ENCODE measurements at places on chromosomes 3 and 15.

GRCh38 chr3:25437953-25438352, 9.9 kb downstream of the RARB start:
- no peak for DNase-seq

- peak; percentile 10 for DNase-seq
Measured at GRCh38 chr3:15097891-15098290, 1.1 kb downstream of the RBSN start.

- DNase-seq: no peak
Measured at GRCh38 chr3:67418426-67419217, 235.8 kb downstream of the SUCLG2 start.

DNA sequence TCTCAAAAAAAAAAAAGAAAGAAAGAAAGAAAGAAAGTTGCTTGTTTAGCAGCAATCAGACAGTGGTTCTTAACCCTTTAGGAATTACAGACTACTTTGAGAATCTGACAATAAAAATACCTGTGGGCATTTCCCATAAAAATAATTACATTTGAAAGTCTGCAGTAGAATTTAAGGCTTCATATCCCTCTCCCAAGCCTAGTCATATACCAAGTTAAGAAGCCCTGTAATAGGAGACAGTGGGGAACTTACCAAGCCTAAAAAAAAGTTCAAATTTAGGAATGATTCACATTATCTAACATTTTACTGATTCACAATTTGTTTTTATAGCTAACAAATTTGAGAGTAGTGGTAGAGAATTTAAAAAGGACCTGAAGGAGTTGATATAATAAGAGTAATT, 47.5 kb downstream of the LRRFIP2 start:
- DNase-seq: no peak

- no peak for DNase-seq
Measured at GRCh38 chr3:104575634-104576033, 791.1 kb upstream of the ALCAM start.

GRCh38 chr3:195209083-195209846, 61.7 kb downstream of the XXYLT1 start:
- DNase-seq: no peak

GRCh38 chr3:29892976-29893554, 612.2 kb downstream of the RBMS3 start:
- DNase-seq: no peak

GRCh38 chr15:40957581-40958051, 4.3 kb downstream of the CHAC1 start:
- DNase-seq: no peak

DNA sequence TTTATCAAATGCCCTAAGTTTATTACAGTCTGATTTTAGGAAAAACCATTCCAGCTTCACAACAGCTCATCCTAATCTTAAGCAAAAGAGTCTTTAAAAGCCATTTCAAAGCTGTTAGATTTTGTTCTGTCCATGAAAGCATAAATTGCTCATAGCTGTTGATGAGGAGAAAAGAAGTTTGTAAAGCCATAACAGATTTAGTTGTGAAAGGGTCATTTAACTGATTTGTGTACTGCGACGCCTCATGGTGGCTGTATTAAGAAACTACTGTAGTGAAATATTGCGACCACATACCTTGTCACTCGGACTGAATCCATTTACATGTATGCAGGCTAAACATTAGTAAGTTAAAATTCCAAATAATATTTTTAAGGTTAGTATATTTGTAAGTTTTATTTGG, 20.9 kb downstream of the BBX start:
- DNase-seq: no peak

DNA sequence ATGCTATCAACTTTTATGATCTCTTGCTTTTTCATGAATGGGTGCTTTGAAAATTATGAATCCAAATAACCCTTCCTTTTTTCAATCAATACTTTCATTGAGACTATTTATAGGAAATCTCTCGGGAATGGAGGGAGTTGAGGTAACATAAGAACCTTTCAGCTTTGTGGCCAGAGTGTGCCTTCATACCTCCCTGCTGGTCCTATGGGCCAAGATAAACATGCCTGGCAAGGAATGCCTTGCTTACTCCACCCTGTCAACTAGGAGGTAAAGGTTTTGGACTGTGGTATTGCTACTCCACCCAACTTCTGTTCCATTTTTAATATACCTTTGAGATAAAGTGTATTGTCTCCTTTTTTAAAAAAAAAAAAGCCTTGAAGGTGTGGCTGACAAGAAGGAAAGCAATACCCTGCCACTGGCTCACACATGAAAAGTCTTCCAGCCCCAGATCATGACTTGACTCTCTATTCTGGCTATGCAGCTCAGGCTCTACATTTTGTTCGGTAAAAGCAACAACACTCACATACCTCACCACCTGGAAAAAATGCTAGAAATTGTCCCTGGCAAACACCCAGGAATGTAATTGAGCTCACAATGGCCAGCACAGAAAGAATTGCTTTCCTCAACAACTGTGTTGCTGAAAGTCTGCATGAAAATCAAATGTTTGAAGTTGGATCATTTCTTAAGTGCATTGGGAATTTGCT, 35.8 kb downstream of the COL8A1 start:
- no peak for DNase-seq

- DNase-seq: no peak
Measured at GRCh38 chr3:159185443-159186050, 383.7 kb downstream of the MFSD1 start.

DNA sequence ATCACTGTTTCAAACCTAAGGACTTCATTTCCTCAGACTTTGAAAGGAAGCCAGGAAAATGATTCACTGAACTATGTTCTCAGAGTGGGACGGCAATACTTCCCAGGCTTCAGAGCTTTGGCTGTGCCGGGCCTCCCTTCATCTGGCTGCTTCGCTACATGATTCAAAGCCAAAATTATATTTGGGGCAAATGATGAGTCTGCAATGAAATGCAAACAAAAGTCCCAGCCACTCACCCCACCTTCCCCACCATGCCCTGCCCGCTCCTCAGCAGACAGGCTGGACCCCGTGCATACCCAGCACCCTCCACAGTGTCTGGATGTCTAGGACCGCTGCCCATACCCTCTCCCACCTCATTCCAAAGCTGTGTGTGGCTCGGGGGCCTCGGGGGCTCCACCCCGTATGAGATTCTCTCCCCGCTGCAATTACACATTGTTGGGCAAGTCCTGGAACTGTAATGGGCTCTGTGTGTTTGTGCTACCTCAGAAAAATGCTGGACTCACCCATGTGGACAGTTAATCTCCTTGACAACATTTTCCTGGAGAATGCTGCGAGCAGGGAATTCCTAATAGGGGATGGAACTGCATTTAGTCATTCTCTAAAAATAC, 32.2 kb downstream of the ATP10A start:
- no peak for DNase-seq

- no peak for DNase-seq
Measured at GRCh38 chr3:70507486-70507885, 195.0 kb upstream of the MDFIC2 start.

DNA sequence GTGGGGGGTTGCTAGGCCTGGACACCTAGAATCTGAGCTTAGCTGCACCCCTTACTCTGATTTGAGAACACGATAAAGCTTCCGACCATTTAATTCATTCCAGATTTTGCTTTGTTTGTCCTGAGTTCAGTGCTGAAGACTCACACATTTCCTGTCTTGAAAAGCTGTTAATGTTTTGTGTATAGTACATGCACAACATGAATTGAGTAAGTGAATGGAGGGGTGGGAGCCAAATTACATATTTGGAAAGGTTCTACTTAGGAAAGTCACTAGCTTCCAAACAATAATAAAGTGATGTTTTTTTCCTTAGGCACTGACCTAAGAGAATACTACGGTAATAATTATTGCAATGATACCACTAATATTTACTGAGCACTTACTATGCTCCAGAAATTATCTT, 955.2 kb upstream of the NR2F2 start:
- no peak for DNase-seq

DNA sequence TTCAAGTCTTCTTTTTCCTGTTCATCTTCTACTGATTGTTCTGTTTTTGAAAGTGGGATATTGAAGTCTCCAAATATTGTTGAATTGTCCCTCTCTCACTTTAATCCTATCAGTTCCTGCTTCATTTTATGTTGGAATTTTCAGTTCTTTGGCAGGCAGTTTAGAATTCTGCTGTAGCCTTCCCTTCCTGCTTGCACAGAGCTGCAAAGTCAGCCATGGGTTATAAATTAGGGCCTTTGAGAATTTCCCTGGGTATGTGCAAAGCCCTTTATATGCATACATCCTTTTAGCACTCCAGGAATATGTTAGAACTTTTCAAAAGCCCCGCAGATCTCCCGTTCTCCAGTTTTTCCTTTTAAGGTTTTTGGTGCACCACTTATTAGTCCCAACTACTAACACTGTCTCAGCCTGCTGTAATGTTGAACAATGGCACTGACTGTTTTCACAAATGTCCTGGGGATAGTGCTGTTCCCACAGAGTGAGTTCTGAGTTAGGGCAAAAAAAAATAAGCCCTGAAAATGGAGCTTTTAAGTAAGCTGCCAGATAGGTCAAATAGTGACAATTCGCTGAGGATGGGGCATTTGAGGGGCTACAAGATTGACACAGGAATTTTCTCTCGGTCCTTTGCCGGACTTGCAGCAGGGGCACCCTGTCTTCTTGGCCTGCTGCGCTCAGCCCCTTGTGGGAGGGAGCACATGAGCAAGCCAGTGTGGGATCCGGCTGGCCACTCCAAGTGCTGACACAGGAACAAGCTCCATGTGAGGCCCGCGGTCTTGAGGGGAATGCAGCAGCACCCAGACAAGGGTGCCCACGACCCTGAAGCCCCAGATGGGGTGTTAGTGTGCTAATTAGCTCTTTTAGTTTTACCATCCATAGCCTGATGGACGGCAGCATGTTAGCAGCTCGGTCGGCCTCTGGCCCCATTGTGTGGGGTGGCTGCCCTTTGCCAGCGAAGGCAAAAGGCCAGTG, 96.0 kb downstream of the VPS8 start:
- DNase-seq: no peak

- no peak for DNase-seq
Measured at GRCh38 chr3:73094129-73094528, 32.7 kb downstream of the EBLN2 start.

- peak; percentile 17 for DNase-seq
Measured at GRCh38 chr3:15055019-15055557, 10.0 kb downstream of the MRPS25 start.

DNA sequence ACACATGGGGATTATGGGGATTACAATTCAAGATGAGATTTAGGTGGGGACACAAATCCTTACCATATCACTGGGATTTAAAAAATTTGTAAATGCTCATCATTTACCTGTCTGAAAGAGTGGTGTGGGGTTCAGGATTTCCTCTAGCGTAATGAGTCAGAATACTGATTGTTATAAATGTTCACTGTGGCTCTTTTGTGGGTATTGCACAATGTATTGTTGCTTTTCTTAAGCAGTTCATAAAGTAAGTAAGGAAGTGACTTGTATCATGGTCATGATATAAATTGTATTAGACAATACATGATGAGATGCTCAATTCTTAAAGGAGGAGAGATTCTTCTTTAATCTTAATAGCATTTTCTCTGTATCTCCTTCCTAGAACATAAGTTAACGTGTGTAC, 262.1 kb downstream of the CNTN4 start:
- DNase-seq: no peak

GRCh38 chr15:74995182-74995778, at the start of gene SCAMP5:
Gene SCAMP5 (plus strand): TSS chr15:74995563. CDS start chr15:75011840, 16,277 bp downstream.
- DNase-seq: peak; percentile 76

- no peak for DNase-seq
Measured at GRCh38 chr15:84827246-84827645, 10.1 kb downstream of the ALPK3 start.

DNA sequence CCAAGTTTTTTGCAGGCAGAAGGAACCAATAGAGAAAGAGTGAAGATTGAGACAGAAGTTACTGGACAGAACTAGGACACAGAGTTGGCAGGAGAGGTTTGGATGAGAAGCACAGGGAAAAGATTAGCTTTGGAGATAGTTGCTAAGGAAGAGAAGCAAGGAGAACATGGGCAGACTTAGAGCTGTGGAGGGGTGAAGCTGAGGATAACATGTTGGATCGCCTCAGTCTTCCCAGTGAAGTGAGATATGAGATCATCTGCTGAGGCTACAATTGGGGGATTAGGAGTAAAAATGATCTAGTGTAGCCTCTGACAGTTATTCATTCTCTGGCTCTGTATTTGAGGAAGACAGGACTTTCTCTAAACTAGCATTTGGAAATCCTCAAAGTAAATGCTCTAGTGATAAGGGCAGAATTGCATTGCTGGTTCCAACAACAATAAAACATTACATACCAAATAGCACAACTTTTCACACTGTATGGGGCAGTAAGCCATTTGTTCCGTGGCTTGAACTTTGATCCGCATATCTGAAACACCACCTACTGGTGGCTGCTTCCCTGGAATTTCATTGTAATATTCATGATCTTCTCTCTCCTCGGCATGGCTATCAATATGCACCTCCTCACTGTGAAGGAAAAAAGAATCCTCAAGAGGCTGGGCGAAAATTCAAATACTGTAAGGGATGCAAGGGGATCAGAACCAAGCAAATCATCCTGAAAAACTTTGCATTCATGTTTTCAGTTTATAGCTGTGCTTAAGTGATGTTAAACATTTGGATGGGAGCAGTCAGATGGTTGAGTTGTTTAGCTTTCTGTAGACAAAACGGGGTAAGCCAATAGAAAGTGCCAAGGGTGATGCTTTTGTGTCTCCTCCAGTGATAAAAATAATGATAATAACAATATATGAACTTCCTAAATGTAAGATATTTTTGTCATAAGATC, 22.2 kb upstream of the EID1 start:
- DNase-seq: no peak

DNA sequence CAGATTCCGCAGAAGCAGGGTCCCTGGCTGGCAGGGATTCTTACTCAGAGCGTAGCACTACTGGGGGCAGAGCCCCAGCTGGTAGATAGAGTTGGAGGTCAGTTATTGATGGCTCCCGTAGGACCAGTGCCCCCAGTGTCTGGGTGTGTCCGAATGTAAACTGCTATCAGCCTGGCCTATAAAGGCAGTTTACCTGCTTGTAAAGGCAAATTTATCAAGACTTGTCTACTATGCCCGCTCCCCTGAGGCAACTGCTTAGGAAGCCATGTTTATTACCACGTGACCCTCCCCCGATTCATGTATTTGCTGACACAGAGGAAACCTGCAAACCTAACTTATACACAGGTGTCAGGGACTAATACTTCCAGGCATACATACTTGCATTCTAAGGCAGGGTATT, 607 bp upstream of the PPP1R14D start:
- DNase-seq: no peak

- DNase-seq: no peak
Measured at GRCh38 chr3:120572027-120572426, 24.1 kb upstream of the NDUFB4 start.

DNA sequence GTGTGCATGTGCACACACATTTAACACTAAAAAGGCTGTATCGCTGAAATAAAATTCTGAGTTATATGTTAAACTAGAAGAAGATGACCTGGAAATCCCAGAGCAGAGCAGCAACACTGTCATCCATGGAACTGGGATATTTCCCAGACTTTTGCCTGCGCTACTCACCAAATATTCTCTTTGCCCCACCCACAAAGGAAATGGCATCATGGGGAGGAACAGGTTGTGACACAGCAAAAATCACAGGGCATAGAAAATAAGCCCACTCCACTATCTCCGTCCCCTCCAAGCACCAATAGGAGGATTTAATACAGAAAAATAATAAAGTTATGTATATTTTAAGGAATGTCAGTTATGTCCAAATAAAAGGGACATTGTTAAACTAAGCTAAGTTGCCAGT, 71.7 kb downstream of the COL8A1 start:
- DNase-seq: no peak

GRCh38 chr15:52196891-52197290, 5.7 kb upstream of the GNB5 start:
- no peak for DNase-seq
